ENCODE measurements at places on chromosomes 12 and 14. TPM values are rescaled to one million over a fixed set of nuclear protein-coding genes. Genes with fewer than 3 reads are reported as not detected.

DNA sequence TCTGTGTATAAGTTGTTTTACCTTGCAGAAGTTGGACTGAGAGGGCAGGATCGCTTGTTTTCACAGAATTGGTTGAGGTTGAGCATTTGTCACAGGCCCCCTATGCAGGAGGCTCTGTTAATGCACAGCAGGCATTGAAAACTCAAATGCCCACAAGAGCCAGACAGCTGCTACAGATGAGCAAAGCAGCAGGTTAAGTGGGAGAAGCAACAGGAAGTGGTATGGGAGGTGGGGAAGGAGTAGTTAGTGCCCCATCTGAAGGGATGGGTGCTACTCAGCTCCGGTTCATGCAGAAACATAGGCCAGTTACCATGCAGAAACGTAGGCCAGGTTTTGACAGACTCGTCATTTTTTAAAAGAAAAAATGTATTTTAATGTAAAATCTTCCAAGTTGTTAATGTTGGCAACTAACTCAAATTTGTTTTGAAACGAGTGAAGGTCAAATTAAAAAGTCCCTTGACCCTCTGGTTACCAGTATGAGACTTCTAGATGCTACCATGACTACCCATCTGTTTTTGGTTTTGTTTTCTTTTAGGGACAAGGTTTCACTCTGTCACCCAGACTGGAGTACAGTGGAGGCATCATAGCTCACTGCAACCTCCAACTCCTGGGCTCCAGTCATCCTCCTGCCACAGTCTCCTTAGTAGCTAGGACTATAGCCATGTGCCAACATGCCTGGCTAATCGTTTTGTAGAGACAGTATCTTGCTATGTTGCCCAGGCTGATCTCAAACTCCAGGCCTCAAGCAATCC is 84.7 kb upstream of the FRMD6 start:
- H3K4me3 ChIP-seq: no peak overlapping the region
- no peak overlapping the region for H3K27ac ChIP-seq
- H3K4me1 ChIP-seq: no peaks in the 10 kb centered on the region
- DNase-seq: no peak

- H3K4me1 ChIP-seq: no peaks in the 10 kb centered on the region
- H3K27ac ChIP-seq: no peak overlapping the region
- DNase-seq: no peak
Observed at GRCh38 chr14:84225268-84225667, 1304.7 kb upstream of the FLRT2 start.

GRCh38 chr12:68823696-68824095 is 15.7 kb downstream of the MDM2 start:
- DNase-seq: no peak
- no peaks in the 10 kb centered on the region for H3K27me3 ChIP-seq
- H3K4me1 ChIP-seq: no peaks in the 10 kb centered on the region

DNA sequence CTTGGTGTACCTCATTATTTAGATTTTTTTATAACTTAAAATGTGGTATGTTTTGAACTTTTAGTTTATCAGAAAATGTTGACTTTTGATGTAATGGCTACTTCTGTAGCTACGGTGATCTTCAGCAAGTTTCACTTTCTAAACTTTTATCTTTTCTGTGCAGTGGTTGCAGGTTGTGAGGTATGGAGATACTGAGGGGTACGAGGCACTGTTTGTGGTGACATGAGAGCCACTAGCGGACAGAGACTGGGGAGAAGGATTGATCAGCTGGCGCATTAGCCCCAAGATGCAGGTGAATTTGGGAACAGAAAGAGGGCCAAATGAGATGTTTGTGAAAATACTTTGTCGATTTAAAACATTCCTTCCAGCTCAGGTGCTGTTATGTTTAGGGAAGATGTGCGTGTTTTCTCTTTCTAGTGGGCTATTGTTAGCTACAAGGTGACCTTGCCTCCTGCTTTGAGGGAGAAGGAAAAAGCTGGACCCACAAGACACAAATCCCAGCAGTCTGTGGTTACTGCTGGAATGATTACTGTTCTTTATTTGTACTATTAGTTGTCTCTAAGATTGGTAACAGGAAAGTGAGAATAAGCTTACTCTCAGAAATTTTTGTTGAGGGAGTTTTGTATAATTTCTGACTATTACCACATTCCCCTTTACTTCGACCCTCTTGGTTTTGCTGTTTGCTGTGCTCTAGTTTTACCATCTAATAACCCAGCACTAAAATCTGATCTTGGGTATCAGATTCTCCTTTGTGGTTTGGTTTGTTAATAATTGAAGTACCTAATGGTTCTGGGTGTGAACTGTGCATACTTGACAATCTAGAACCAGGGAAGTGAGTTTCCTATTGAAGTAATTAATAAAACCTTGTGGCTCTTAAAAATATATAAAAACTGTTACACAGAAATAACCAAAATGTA is 61.7 kb downstream of the FBXO34 start:
- H3K27me3 ChIP-seq: no peaks in the 10 kb centered on the region
- H3K36me3 ChIP-seq: peaks cover 26% of the 10 kb centered on the region
- H3K4me3 ChIP-seq: peak overlapping the region; percentile 64
- peaks cover 54% of the 10 kb centered on the region for H3K4me1 ChIP-seq
- H3K27ac ChIP-seq: peak overlapping the region; percentile 70
- no peak for DNase-seq

- H3K4me3 ChIP-seq: no peak overlapping the region
- H3K27me3 ChIP-seq: no peaks in the 10 kb centered on the region
- DNase-seq: no peak
- no peak overlapping the region for H3K27ac ChIP-seq
- no peaks in the 10 kb centered on the region for H3K4me1 ChIP-seq
Observed at GRCh38 chr14:34718750-34719304, 4.4 kb upstream of the CFL2 start.

DNA sequence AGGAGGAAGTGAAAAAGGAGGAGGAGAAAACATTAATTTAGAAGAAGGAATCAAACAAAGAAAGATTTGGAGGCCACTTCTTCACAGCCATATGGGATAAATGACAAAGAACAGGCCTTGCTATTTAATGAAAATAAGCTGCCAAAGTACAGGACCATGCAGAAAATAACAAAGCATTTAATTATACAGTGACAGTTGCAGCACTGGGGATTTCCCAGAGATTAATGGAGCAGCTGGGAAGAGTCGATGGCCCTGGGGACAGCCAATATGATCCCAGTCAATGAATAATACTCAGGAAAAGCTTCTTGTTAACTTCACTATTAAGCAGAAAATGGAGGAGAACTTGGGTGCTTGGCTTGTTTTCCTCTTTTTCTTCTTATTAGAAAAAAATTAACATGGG is 34.6 kb downstream of the RERG start:
- peaks cover 13% of the 10 kb centered on the region for H3K4me1 ChIP-seq
- H3K4me3 ChIP-seq: no peak overlapping the region
- no peaks in the 10 kb centered on the region for H3K36me3 ChIP-seq
- DNase-seq: no peak

- no peak overlapping the region for H3K4me3 ChIP-seq
- H3K27me3 ChIP-seq: no peaks in the 10 kb centered on the region
- peaks cover 46% of the 10 kb centered on the region for H3K36me3 ChIP-seq
- peak overlapping the region; percentile 90 for H3K27ac ChIP-seq
- DNase-seq: peak; percentile 90
- H3K4me1 ChIP-seq: peaks cover 50% of the 10 kb centered on the region
Observed at GRCh38 chr14:68784226-68784910, 8.5 kb downstream of the ZFP36L1 start.

GRCh38 chr12:86601550-86602308 is 345.5 kb upstream of the MGAT4C start:
- no peak overlapping the region for H3K27ac ChIP-seq
- no peaks in the 10 kb centered on the region for H3K27me3 ChIP-seq
- H3K4me3 ChIP-seq: no peak overlapping the region
- H3K4me1 ChIP-seq: peaks cover 11% of the 10 kb centered on the region

GRCh38 chr12:75578546-75578945 is 67.1 kb upstream of the KRR1 start:
- H3K4me1 ChIP-seq: peaks cover 18% of the 10 kb centered on the region
- H3K27me3 ChIP-seq: no peaks in the 10 kb centered on the region
- H3K36me3 ChIP-seq: no peaks in the 10 kb centered on the region

DNA sequence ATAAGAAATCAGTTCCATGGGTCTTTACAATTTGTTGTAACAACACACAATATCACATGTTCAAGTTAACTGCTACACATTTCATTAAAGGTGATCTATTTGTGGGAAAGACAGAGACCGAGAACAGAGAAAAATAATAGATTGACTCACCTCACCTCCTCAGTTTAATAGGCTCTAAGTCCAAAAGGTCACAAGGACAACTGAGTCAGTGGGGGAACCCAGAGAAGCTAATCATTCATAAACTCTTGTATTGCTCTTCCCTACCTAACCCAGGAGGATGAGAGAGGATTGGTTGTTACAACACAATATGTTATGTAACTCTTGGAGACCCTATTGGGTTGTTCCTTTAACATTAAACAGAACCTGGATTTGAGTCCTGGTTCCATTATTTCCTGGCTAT is 72.2 kb upstream of the CRY1 start:
- H3K4me3 ChIP-seq: no peak overlapping the region
- H3K4me1 ChIP-seq: no peaks in the 10 kb centered on the region
- no peak for DNase-seq
- no peaks in the 10 kb centered on the region for H3K36me3 ChIP-seq
- no peak overlapping the region for H3K27ac ChIP-seq
- H3K27me3 ChIP-seq: peaks cover 30% of the 10 kb centered on the region

GRCh38 chr14:32403688-32404087 is 74.6 kb downstream of the AKAP6 start:
- H3K27ac ChIP-seq: no peak overlapping the region
- no peak for DNase-seq

DNA sequence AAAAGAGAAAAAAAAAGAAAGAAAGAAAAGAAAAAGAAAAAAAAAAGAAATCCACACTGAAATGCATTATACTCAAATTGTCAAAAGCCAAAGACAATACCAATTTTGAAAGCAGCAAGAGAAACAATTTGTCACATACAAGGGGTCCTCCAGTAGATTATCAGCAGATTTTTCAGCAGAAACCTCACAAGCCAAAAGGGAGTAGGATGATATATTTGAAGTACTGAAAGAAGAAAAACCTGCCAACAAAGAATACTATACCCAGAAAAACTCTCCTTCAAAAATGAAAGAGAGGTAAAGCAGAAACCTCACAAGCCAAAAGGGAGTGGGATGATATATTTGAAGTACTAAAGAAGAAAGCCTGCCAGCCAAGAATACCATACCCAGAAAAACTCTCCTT is 37.1 kb upstream of the ANO6 start:
- no peaks in the 10 kb centered on the region for H3K36me3 ChIP-seq
- no peak overlapping the region for H3K27ac ChIP-seq

DNA sequence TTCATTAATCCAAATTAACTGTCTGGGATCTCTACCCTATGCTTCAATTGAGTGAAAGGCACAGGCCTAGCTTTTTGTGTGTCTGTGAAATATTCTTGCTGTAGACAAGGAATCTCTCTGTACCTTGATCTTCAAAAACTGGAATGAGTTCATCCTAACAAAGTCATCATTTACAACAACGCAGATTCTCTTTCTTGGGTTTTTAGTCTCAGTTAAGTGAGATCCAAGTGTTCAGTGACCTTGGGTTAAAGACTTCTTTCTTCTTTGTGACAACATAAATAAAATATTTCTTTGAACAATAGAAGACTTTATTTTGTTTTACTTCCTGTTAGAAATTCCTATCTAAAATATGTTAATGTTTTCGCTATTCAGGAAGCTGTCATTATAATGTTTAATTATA is 192.2 kb upstream of the LMNTD1 start:
- DNase-seq: no peak
- no peaks in the 10 kb centered on the region for H3K27me3 ChIP-seq

GRCh38 chr12:27505109-27505508 is 18.9 kb upstream of the PPFIBP1 start:
- no peak overlapping the region for H3K27ac ChIP-seq
- no peak overlapping the region for H3K4me3 ChIP-seq
- H3K27me3 ChIP-seq: no peaks in the 10 kb centered on the region
- DNase-seq: no peak

GRCh38 chr12:104536841-104537240 is 80.1 kb downstream of the CHST11 start:
- H3K27me3 ChIP-seq: peaks cover 81% of the 10 kb centered on the region
- no peaks in the 10 kb centered on the region for H3K4me1 ChIP-seq
- no peak overlapping the region for H3K27ac ChIP-seq
- DNase-seq: no peak

- peaks cover 7% of the 10 kb centered on the region for H3K4me1 ChIP-seq
- no peaks in the 10 kb centered on the region for H3K27me3 ChIP-seq
- DNase-seq: no peak
- H3K27ac ChIP-seq: no peak overlapping the region
Observed at GRCh38 chr12:26162905-26163304, 32.5 kb upstream of the SSPN start.

The RBP5 gene
- 2.3 TPM for total RNA-seq

The PTPRO gene
- 0.24 TPM for total RNA-seq

The ADAMTS20 gene
- not detected for total RNA-seq
